ENCODE measurements at places on chromosomes 4 and X. TPM values are rescaled to one million over a fixed set of nuclear protein-coding genes. Genes with fewer than 3 reads are reported as not detected.

DNA sequence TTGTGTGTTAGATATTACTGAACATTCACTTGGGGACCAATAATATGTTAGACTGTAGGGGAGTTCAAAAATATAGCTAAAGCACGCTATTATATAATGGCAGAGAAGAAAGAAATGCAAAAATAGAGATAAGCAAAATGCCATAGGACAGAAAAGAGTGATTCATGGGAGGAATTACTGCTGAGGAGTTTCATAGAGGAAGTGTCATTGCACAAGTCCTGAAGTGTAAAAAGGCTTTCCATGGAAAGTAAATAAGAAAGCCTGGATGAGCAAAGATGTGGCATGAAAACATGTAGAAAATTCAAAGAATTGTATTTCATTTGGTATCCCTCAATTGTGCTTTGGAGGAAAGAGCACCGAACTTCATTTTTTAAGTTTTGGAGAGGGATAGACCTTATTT, 14.5 kb downstream of the HMGB2 start:
- peak; percentile 45 for DNase-seq

DNA sequence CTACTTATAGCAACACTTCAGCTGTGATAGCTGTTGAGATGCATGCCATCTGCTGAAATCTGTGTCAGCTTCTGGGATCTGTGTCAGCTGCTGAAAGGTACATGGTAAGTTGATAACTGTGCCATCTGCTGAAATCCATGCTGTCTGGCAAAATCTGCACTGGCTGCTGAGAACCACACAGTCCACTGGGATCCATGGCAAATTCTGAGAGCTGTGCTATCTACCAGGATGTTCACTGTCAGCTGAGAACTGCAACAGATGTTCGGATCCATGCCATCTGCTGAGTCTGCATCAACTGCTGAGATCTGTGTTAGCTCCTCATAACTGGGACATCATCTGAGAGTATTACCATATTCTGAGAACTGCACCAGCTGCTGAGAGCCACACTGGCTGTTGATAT, 430.5 kb upstream of the POU3F4 start:
- no peak for DNase-seq

SYNPO2 gene
- total RNA-seq: 1.7 TPM

DNA sequence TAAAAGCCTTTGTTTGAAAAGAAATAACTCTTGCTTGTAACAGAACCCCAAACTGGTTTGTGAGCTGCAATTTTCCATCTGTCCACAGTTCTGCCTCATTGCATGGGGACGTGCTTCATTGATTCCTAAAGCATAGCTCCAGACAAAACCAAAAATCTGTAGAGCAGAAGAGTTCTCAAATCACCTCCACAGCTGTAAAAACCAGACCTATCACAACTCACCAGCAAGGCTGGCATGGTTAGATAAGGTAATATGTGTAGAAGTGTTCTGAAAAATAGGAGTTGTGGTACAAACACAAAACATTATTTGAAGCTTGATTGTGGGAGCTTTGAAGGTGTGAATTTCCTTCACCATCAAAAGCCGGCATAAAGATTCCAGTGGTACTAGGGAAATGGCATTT, 12.5 kb upstream of the RAB28 start:
- DNase-seq: no peak

CT45A9 gene
- total RNA-seq: not detected

All from IMR-90 (cell line).